ENCODE measurements at places on chromosomes 13 and 19.

DNA sequence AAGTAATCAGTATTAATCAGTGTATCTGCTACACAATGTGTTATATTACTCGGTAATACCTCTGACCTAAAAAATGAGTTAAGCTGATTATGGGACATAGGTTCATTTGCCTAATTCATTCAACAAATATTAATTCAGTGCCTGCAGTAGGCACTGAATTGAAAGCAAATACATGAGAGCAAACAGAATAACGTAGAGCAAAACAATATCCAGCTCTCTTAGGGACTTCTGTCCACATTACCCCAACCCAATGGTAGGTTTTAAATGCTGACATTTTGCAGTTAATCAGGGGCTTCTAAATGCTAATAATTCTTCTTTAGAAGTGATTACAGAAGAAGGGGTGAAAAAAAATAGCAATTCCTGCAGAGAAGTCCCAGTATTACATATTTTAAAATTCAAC, 4.9 kb downstream of the RCBTB2 start:
- no peak for DNase-seq

DNA sequence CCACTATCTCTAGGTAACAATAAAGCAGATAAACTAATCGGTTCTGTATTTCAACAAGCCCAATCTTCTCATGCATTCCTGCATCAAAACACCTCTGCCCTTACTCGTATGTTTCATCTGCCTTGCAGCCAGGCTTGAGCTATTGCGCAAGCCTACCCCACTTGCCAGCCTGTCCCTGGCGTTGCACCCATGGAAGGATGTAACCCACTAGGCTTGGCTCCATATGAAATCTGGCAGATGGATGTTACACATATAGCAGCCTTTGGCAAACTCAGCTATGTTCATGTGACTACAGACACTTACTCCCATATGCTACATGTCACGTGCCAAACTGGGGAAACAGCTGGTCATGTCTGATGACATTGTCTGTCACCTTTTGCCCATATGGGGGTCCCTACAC, 11.9 kb upstream of the ZNF549 start:
- DNase-seq, result no peak

DNA sequence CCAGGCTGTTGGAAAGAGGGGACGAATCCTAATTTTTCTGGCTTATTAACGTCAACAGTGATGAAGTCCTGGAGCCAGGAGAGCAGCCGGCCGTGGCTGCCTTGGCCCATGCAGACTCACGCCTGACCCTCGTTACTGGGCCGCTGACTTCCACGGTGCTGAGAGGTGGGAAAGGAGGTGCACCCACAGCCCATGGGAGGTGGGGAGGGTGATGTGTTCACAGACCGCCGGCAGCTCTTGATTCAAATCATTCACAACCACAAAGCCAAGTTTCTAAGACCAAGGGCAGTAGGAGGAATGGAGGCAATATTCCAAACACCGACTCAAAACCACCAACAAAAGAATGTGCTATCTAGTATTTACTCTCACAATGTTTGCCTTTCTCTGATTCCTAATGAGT, 24.3 kb downstream of the COL4A2 start:
- no peak for DNase-seq

DNA sequence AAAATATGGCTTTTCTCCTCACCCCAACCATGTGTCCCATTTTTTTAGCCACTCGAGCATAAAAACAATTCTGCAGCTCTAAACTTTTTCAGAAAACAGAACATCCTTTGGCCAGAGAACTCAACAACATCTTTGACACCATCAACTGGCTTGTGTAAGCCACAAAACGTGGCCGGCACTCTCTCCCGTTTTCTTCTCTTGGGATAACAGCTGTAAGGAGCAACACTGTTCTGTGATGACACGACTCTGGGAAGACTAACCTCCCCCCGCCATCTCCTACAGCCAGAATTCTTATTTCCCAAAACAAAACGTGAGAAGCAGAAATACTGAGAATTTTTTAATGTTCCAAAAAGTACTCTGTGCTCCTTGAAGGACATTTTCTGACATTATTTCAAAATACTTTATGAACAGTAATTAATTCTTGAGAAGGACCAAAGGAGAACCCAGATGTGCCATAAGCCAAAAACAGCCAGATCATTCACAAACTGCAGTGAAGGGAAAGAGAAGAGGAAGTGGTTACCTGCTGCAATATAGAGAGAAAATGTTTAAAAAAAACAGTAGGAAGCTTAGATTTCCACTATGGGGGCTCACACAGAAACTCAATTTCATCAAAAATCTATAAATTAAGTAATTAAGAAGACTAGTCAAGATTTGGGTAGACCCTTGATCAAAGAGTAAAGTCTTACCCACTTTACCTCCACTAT, 25.8 kb downstream of the COL4A1 start:
- no peak for DNase-seq

DNA sequence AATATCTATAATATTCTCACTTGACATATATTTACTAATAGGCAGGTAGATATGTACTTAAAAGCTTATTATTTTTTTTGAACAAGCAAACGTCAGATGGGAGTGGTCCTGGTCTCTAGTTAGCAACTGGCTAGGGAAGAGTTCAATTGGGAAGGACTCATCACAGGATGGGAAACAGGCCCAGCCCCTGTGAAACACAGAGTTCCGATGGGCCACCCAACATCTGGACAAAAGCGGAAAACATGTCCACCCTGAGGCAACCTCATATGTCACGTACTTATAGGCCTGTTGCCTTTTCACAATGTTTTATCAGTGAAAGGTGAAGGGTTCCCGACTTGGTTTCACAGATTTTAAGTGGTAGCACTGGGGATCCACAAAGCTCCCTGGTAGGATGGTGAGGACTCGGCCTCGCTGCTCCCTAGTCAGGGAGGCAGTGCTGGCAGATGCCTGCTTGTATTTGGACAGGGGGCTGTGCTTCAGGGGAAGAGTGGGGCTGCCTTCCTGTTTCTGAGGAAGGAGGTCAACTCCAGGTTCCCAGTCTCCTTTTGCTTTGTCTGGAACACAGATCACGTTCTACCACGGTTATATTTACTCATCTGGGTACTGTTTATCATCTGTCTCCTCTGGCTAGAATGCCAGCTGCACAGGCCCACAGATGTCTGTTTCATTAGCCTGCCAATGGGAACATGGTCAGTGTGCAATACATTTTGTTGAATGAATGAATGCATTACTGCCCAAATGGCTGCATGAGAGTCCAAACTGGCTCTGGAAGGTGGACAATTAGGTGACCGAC, 49.4 kb upstream of the SLC15A1 start:
- DNase-seq, result no peak

GRCh38 chr13:32125221-32125689, 93.7 kb downstream of the FRY start:
- DNase-seq, result no peak

GRCh38 chr13:48251611-48252081, 18.6 kb downstream of the ITM2B start:
- no peak for DNase-seq

DNA sequence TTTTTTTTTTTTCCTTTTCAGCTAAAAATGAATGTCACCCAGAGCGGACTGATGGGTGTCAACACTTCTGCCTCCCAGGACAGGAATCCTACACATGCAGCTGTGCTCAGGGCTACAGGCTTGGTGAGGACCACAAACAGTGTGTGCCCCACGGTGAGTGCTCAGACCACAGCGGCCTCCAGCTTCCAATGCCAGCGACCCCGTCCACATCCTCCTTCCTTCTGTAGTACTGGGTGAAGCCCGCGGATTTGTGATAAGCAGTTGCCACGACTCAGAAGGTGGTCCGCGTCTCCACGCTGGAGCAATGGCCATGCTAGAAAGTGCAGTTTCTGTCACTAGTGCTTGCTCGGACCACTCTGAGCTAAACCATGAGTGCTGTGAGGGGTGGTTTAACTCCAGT, 6.0 kb downstream of the PROZ start:
- DNase-seq, result no peak

Measured in thoracic aorta (tissue), 2 donors.